ENCODE measurements at places on chromosomes 7 and 10. TPM values are rescaled to one million over a fixed set of nuclear protein-coding genes. Genes with fewer than 3 reads are reported as not detected.

The ZMIZ1 gene
- 65.5 TPM for total RNA-seq

The CRYGN gene
- total RNA-seq, result not detected

The CALHM1 gene
- total RNA-seq, result not detected

The CCDC172 gene
- not detected for total RNA-seq

The ZNF518A gene
- total RNA-seq, result 6.0 TPM

The NEUROD6 gene
- not detected for total RNA-seq

The PPP1R9A gene
- total RNA-seq, result 11.8 TPM

The ZNF804B gene
- total RNA-seq, result not detected

The COMTD1 gene
- 28.3 TPM for total RNA-seq

The NACAD gene
- total RNA-seq, result 9.4 TPM

The TFPI2 gene
- total RNA-seq, result 15.0 TPM

The UPK3BL1 gene
- 8.6 TPM for total RNA-seq

The SLC39A12 gene
- total RNA-seq, result not detected

The SPACDR gene
- 0.89 TPM for total RNA-seq

The PCBD1 gene
- 108 TPM for total RNA-seq

The COL17A1 gene
- not detected for total RNA-seq

The DGKB gene
- not detected for total RNA-seq

The BET1 gene
- total RNA-seq, result 16.6 TPM

The DNAJC12 gene
- 0.89 TPM for total RNA-seq

The NET1 gene
- total RNA-seq, result 51.0 TPM

The TNRC18 gene
- total RNA-seq, result 78.0 TPM

The NME8 gene
- total RNA-seq, result not detected

The NODAL gene
- total RNA-seq, result not detected

The GBF1 gene
- total RNA-seq, result 46.1 TPM

The NCF1 gene
- 0.63 TPM for total RNA-seq

The GIMAP6 gene
- total RNA-seq, result not detected

The AS3MT gene
- total RNA-seq, result 4.7 TPM

The PRKG1 gene
- total RNA-seq, result 0.49 TPM

The CYP26C1 gene
- total RNA-seq, result 0.63 TPM

The PEX1 gene
- 10.5 TPM for total RNA-seq

The AGR2 gene
- 1.6 TPM for total RNA-seq

The ARID5B gene
- total RNA-seq, result 21.7 TPM

The LSM5 gene
- total RNA-seq, result 13.7 TPM

The SH2B2 gene
- total RNA-seq, result 3.6 TPM

The CAMK2B gene
- 0.98 TPM for total RNA-seq

The IL6 gene
- 1.8 TPM for total RNA-seq

The CHCHD1 gene
- 36.7 TPM for total RNA-seq

The SLC26A5 gene
- total RNA-seq, result not detected

The MYO1G gene
- total RNA-seq, result under 0.01 TPM

The SLC18A2 gene
- total RNA-seq, result 1.1 TPM

The SLIT1 gene
- total RNA-seq, result 0.16 TPM

The DPP6 gene
- total RNA-seq, result 0.25 TPM

The FAM24A gene
- total RNA-seq, result not detected

The CUBN gene
- 0.16 TPM for total RNA-seq

The KCP gene
- total RNA-seq, result 0.98 TPM

The HOXA11 gene
- 24.2 TPM for total RNA-seq

The UNCX gene
- not detected for total RNA-seq

The ERVW-1 gene
- not detected for total RNA-seq

The BEND7 gene
- total RNA-seq, result 16.8 TPM

The CHN2 gene
- total RNA-seq, result 1.0 TPM

The AGK gene
- 31.8 TPM for total RNA-seq

The PNLIPRP3 gene
- total RNA-seq, result not detected
